ENCODE measurements at places on chromosomes 6 and 20.

DNA sequence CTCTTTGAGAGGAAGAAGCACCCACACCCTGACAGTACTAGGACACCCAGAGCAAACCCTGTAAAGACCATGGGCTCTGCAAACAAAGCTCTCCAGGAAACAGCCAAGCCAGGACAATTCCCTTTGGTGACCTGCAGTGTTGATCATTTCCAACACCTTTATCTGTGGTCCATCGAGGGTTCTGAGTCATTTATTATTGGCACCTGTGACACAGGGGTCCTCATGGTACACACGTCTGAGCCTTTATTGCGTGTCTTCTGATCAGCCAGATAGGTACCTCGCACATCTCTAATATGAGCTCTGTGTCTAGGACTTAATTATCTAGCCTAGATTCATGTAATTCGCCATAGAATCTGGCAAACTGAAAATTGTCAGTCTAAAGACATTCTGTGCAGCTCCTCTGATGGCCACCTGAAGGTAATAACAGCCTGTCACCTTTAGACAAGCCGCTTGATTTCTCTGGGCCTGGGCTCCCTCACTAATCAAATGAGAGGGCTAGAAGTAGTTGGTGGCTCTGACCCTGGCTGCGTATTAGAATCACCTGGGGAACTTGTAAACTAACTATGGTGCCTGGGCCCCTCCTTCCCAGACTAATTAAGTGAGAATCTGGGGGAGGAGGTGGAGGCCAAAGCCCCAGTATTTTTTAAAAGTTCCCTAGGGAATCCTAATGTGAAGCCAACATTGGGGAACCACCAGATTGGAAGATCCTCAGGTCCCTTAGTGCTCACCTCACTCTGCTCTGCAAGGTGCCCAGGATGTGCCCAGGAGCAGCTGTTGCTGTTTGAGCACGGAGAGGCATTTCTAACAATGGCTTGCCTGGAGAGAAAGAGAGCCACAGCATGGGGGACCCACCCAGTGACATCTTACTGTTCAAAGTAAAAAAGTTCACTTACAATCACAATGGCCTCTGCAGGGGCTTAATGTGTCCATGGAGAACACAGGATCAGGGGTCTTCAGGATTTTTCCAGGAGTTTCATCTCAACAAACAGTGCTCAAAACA is 122.0 kb upstream of the ARID1B start:
- H3K27me3 ChIP-seq: no peaks in the 10 kb centered on the region
- no peak overlapping the region for H3K27ac ChIP-seq
- DNase-seq: no peak
- no peak overlapping the region for H3K4me3 ChIP-seq

GRCh38 chr6:140784573-140784972 is 1348.2 kb upstream of the GJE1 start:
- no peaks in the 10 kb centered on the region for H3K27me3 ChIP-seq
- DNase-seq: no peak
- H3K36me3 ChIP-seq: no peaks in the 10 kb centered on the region
- H3K4me1 ChIP-seq: no peaks in the 10 kb centered on the region
- no peak overlapping the region for H3K4me3 ChIP-seq

GRCh38 chr20:8272766-8273165 is 140.7 kb downstream of the PLCB1 start:
- no peak overlapping the region for H3K4me3 ChIP-seq
- H3K27ac ChIP-seq: no peak overlapping the region
- no peak for DNase-seq
- no peaks in the 10 kb centered on the region for H3K36me3 ChIP-seq
- no peaks in the 10 kb centered on the region for H3K27me3 ChIP-seq

- no peaks in the 10 kb centered on the region for H3K27me3 ChIP-seq
- no peak overlapping the region for H3K27ac ChIP-seq
- H3K4me1 ChIP-seq: no peaks in the 10 kb centered on the region
Observed at GRCh38 chr6:119871520-119871919, 522.0 kb upstream of the MAN1A1 start.

DNA sequence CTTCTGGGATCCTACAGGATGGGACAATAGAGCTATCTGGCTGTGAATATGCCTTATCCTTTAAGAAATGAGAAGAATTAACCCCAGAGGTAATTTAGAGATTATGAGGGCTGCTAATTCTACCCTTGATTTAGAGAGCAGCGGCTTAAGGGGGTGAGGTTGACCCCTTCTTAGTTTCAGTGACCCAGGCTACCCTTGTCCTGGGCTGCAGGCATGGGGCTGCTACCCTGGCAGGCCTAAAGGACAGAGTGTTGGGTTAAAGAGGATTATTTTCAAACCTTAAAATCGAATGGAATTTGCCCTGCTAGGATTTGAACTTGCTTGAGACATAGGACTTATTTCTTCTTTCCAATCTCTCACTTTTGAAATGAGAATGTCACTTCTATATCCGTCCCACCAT is 1343.4 kb downstream of the HACE1 start:
- no peaks in the 10 kb centered on the region for H3K4me1 ChIP-seq
- H3K4me3 ChIP-seq: no peak overlapping the region
- DNase-seq: no peak
- H3K27ac ChIP-seq: no peak overlapping the region

GRCh38 chr6:41453244-41453643 is 92.9 kb upstream of the FOXP4 start:
- peaks cover 6% of the 10 kb centered on the region for H3K4me1 ChIP-seq
- no peak overlapping the region for H3K27ac ChIP-seq
- no peaks in the 10 kb centered on the region for H3K27me3 ChIP-seq
- no peak for DNase-seq
- H3K36me3 ChIP-seq: no peaks in the 10 kb centered on the region

DNA sequence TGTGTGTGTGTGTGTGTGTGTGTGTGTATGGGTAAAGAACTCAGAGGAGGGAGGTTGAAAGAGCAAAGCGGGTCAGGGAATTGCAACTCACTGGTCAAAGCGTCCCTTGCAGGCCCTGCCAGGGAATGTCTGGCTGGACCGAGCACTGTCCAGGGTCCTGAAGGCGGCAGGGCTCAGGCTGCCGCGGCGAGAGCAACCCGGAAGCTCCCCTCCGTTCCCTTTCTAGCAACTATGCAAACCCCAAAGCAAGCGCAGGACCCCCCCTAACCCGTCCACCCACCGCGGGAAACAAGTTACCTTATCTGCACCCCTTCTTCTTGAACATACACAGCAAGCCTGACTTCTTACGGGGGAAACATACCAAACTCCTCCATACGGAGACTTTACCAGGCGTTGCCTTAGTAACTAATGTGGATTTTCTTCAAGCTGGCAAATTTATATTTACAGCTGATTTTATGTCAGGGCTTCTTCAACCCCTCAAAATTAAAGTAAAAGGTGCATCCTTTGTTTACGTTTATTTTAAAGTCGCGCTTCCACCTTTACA is 538 bp upstream of the GRM1 start:
- H3K4me1 ChIP-seq: no peaks in the 10 kb centered on the region
- no peaks in the 10 kb centered on the region for H3K27me3 ChIP-seq
- no peak overlapping the region for H3K27ac ChIP-seq
- H3K36me3 ChIP-seq: no peaks in the 10 kb centered on the region

DNA sequence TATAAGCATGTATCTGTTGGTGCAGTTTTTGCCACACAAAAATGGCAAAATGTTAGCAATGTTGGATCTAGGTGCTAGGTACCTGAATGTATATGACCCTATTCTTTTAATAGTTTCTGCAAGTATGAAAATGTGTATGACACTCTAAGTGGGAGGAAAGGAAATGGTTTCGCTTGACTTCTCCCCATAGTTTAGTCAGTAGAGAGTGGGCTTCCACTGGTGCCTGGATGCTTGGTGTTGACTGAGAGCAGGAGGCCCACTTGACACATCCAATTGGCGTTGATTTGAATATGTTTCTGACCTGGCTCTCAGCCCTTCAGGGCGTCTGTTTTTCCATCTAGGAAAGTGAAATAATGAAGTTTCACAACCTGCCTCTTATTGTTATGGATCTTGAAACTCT is 41.8 kb upstream of the GABRR1 start:
- no peak overlapping the region for H3K4me3 ChIP-seq
- no peak overlapping the region for H3K27ac ChIP-seq
- no peak for DNase-seq
- no peaks in the 10 kb centered on the region for H3K36me3 ChIP-seq

- H3K4me1 ChIP-seq: no peaks in the 10 kb centered on the region
- H3K36me3 ChIP-seq: no peaks in the 10 kb centered on the region
- no peak for DNase-seq
- H3K27ac ChIP-seq: no peak overlapping the region
- H3K4me3 ChIP-seq: no peak overlapping the region
- H3K27me3 ChIP-seq: no peaks in the 10 kb centered on the region
Observed at GRCh38 chr20:2596673-2597279, 55.7 kb upstream of the NOP56 start.

- peak overlapping the region; percentile 9 for H3K4me3 ChIP-seq
- no peaks in the 10 kb centered on the region for H3K27me3 ChIP-seq
- DNase-seq: no peak
- H3K36me3 ChIP-seq: no peaks in the 10 kb centered on the region
- H3K4me1 ChIP-seq: peaks cover 22% of the 10 kb centered on the region
- H3K27ac ChIP-seq: peak overlapping the region; percentile 72
Observed at GRCh38 chr20:57628047-57628961, 8.1 kb upstream of the ZBP1 start.

GRCh38 chr6:36688063-36688738 is 9.4 kb upstream of the RAB44 start:
- no peaks in the 10 kb centered on the region for H3K27me3 ChIP-seq
- H3K36me3 ChIP-seq: peaks cover 48% of the 10 kb centered on the region
- H3K4me3 ChIP-seq: no peak overlapping the region
- H3K4me1 ChIP-seq: peaks cover 24% of the 10 kb centered on the region
- no peak overlapping the region for H3K27ac ChIP-seq

DNA sequence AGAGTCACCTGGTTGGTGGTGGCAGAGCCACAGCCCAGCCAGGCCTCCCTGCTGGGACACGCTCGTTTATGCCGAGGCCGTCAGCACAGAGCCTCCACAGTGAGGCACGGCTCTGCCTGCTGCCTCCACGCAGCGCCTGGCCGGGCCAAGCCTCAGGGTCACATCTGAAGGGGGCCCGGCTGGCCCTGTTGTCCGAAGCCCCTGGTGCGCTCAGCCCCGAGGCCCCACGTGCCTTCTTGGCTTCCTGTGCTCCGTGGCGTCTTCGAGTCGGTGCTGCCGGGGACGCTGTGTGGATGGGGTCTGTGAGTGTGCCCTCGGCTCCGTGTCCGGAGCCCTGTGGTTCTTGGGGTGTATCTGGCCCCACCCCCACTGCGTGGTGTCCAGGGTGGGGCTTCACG is 10.4 kb upstream of the TNFRSF6B start:
- H3K36me3 ChIP-seq: no peaks in the 10 kb centered on the region
- H3K4me3 ChIP-seq: no peak overlapping the region
- peak overlapping the region; percentile 90 for H3K27ac ChIP-seq
- H3K4me1 ChIP-seq: peaks cover 45% of the 10 kb centered on the region
- no peak for DNase-seq

GRCh38 chr20:33732166-33732970 is 572 bp downstream of the ZNF341 start:
- peaks cover 25% of the 10 kb centered on the region for H3K4me1 ChIP-seq
- no peaks in the 10 kb centered on the region for H3K36me3 ChIP-seq
- H3K27me3 ChIP-seq: no peaks in the 10 kb centered on the region
- peak overlapping the region; percentile 50 for H3K4me3 ChIP-seq
- H3K27ac ChIP-seq: peak overlapping the region; percentile 91
- DNase-seq: peak; percentile 91

GRCh38 chr6:169316651-169317050 is 63.0 kb upstream of the THBS2 start:
- no peaks in the 10 kb centered on the region for H3K4me1 ChIP-seq
- no peaks in the 10 kb centered on the region for H3K27me3 ChIP-seq
- no peak overlapping the region for H3K4me3 ChIP-seq
- no peak for DNase-seq
- no peaks in the 10 kb centered on the region for H3K36me3 ChIP-seq
- no peak overlapping the region for H3K27ac ChIP-seq

DNA sequence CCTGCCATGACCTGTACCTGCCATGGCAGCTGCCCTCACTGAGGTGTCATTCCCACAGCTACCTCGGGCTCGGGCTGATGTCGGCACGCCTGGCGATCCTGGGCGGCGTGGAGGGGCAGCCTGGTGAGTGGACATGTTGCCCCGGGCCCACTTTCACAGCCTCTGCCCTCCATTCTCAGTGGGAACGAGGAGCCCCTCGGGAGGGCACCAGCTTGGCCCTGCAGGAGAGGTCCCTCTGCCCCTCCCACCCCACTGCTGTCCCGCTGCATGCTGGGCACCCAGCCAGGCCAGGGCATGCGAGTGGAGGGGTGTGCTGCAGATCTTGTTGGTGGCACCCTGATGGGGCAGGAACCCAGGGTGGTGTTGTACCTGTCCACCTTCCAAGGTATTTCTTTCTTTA is 23.0 kb downstream of the ENTPD6 start:
- no peak for DNase-seq
- no peaks in the 10 kb centered on the region for H3K4me1 ChIP-seq
- no peak overlapping the region for H3K4me3 ChIP-seq
- no peaks in the 10 kb centered on the region for H3K27me3 ChIP-seq
- H3K27ac ChIP-seq: no peak overlapping the region

DNA sequence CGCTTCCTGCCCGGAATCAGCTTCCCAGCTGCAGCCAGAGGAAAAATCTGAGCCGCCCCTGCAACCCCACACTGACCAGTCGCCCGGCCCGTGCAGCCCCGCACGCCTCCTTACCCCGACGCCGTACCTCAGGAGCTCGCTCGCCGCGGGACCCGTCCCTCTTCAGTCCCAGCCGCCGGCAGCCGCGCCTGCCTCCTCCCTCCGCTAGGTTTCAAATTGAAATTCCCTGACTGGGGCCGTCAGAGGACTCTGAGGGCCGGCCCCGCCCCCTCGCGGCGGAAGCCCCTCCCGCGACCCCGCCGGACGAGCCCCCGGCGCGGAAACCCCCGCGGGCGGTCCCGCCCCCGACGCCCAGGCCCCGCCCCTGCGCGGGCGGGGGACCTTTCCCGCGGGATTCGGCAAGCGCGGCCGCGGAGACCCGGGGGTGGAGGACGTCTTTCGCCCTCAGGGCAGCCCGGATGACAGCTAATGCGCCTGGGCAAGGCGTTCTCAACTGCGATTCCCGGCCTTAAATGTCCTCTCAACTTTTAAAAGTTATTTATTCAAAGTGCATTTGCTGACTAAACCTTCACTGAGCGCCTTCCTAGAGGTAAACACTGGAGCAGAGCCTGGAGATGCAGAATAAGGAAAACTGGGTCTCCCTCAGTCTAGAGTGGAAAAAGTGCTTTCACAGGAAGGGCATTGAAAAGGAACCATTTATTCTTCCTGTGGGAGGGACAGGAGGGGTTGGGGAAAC is at the start of gene EPB41L2:
Gene EPB41L2 (minus strand): TSS at position 218 of the 736 bp plus-strand sequence. CDS start 106,760 bp downstream, outside the sequence.
- peaks cover 10% of the 10 kb centered on the region for H3K4me1 ChIP-seq
- H3K27ac ChIP-seq: peak within 1 kb of the TSS; percentile 89
- H3K4me3 ChIP-seq: peak within 1 kb of the TSS; percentile 100

- no peak overlapping the region for H3K27ac ChIP-seq
- H3K4me3 ChIP-seq: no peak overlapping the region
- no peaks in the 10 kb centered on the region for H3K27me3 ChIP-seq
- DNase-seq: no peak
- no peaks in the 10 kb centered on the region for H3K4me1 ChIP-seq
- H3K36me3 ChIP-seq: no peaks in the 10 kb centered on the region
Observed at GRCh38 chr6:105526225-105526872, 123.5 kb upstream of the PREP start.

All from upper lobe of left lung (tissue), 6 donors.